ENCODE measurements at places on chromosomes 2 and 18.

DNA sequence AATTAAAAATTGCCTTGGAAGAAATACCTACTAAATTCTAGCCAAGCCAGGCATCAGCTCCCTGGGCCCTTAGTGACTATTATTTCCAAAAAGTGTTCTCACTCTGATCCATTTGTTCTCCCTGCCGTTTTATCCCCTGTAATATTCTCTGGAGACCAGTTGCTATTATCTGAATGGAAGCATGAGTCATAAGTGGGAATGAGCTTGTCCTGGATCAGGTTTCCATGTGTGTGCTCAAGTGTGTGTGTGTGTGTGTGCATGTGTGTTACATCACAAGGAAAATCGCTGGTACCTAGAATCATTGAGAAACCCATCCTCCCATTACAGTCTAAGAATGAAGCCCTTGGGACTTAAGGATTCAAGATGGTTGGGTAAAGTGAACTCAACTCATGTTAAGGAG is 130.3 kb upstream of the CXCR4 start:
- no peak for DNase-seq

DNA sequence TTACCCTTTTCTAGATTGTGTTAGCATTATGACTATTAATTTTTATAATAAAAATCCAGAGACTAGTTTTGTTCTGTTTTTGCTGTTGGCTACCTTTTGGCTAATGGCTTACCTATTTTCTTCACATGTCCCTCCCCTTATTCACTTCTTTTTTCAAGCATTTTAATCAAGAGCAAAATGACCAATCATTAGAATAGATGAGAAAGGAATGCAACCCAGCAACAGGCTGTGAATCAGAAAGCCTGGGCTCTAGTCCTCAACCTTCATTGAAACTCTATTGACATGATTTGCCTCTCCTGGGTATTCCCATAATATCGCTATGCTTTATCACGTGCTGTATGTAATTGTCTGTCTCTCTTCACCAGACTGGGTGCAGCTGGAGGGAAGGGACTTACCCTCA is 370.1 kb downstream of the IRS1 start:
- no peak for DNase-seq

DNA sequence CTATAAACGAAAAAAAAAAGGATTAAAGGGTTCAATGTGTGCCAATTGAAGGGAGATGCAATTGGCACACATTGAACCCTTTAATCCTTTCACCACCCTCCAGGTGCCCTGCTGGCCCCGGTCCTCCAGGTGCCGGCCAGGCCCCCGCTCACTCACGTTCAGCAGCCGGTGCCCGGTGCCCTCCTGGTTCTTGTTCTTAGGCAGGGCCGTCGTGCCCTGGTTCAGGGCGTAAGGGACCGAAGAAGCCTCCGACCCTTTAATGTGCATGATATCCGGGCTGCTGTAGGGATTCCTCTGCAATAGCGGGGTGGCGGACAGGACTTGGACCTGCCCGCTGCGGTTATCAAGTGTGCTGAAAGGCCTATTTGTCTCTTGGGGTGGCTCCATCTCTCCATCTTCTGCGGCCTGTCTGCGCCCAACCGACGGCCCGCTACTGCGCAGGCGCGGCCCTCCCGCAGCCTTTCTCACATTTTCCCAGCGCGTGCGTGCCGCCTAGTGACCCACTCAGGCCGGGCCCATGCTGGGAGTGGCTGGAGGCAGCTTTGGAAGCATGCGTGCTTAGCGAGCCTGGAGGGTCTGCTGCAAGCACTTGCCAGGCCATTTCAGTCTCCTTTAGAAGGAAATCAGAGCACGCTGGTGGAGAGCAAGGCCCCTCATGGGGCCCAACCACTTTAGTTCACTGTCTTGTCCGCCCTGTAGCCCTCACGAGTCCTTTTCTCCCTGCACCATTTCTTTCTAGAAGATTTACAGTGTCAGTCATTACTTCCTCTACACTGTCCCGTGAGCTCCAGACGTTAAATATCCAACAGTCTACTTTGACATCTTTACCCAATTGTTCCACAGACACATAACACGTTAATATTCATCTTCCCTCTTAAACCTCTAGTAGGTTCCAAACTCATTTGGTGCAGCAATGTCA is 24.3 kb downstream of the TMEM237 start:
- DNase-seq: no peak

DNA sequence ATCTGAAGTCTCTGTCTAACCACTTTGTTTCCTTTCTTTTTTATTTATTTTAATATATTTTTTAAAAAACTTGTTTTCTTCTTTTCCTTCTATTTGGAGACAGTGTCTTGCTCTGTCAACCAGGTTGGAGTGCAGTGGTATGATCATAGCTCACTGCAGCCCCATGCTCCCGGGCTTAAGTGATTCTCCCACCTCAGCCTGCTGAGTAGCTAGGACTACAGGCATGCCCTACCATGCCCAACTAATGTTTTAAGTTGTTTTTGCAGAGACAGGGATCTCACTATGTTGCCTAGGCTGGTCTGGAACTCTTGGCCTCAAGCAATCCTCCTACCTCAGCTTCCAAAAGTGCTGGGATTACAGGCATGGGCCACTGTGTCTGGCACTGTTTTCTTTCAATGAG is 81.1 kb upstream of the TLK1 start:
- DNase-seq: no peak

DNA sequence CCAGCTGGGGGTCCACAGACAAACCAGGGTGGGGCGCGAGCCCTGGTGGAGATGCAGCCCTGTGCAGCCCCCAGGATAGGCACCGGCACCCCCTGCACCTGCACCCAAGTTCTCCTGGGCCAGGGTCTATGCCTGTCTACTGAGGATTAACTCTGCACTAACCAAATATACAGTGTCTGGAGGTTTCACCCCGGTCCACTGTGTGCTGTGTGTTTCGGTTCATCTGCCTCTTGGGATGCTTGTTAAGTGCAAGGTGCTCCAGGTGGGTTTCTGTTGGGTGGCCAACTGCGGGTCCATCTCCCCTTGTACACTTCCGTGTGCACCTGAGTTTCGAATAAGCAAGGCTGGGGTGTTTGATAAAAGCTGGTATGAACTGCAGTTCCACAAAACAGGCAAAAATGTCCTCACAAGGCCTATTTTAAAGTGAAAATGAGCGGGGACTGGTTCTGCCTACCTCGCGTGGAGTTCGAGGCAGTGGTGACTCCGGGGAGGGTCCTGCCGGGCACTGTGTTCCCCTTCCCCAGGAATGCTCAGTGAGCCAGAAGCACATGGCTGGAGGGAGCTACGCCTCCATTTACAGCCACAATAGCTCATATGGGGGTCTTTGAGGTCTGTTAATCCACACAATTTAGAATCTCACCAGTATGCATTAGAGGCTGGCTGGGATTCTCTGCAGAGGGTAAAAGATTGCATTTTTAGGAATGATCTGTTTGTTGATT is 70.7 kb downstream of the EDAR start:
- no peak for DNase-seq

DNA sequence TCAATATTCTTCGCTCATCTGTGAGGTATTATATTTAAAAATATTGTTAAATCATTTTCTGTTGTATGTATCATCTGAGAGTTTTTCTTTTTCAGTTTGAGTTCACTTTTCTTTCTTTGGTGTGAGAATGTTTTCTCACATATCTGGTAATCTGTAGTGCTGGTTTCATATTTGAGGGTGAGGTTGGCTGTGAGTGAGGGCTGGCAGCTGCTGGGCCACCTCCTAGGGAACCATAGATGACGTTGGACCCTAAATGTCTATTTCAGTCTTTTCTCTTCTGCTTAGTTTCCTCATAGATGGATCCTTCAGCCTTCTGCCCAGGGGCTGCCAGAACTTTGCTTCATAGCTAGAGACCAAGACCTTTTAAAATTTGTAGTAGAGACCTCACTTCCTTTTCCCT is 33.5 kb downstream of the MGAT5 start:
- DNase-seq: no peak

- no peak for DNase-seq
These were observed 15.8 kb downstream of the ZNF514 start for GRCh38 chr2:95143838-95144237.

DNA sequence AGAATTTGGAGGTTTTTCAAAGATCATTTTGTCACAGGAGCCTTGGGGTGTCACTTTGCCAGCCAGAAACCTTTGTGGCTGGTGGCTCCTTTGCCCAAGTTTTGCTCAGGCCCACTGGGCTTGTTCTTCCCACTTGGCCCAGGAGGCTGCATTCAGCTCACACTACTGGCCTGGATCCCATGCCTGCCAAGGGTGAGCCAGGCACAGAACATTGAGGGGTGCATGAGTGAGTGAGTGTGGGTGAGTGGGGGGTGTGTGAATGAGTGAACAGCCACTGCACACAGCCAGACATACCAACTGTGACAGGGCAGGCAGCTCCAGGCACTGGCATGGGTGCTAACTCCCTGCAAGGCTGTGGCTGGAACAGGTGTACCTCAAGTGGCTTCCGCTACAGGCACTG is 39.6 kb downstream of the FAM171B start:
- DNase-seq: no peak

GRCh38 chr2:40200366-40200915 is 251.4 kb downstream of the SLC8A1 start:
- no peak for DNase-seq

Measured in activated CD4-positive, CD25-positive, alpha-beta regulatory T cell (primary cell).